Activated B cell treated with CpG ODN at 0.5 μM for 24 hours (primary cell): ENCODE measurements at places on chromosomes 2 and 18.

- DNase-seq: no peak
Observed at GRCh38 chr2:36380624-36381481, 25.3 kb downstream of the CRIM1 start.

DNA sequence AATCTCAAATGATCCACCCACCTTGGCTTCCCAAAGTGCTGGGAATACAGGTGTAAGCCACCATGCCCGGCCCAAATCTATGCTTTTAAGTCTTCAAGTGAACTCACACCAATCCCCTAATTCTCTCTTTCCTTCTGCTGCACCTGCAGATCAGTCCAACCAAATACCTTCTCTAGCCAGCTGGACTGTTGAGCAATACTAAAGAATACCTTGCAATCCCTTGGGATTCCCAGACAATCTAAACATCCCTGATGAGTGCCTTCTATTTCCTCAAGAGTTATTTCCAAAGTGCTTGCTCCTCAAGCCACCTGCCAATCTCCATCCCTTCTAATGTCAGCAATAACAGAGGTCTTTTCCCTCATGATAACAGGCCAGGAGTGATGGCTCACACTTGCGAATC, 48.6 kb downstream of the SF3B1 start:
- DNase-seq: no peak

DNA sequence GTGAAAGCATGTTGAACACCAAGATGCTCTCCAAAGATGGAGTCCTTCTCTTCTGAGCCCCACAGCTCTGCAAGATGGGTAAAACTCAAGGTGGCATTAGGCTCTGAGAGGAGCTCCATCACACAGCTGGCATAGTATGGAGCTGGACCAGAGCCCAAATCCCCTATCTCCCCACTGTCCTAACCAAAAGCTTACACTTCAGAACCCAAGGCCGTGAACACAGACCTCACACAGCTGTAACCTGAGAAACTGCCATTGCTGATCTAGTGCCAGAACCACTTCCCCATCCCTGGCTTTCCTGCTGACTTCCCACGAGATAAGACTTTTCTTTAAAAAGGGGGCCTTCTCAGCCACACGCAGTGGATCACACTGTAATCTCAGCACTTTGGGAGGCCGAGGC, 25.0 kb downstream of the TTC32 start:
- DNase-seq: no peak

- DNase-seq: no peak
Observed at GRCh38 chr2:48914477-48915089, 159.1 kb upstream of the LHCGR start.

DNA sequence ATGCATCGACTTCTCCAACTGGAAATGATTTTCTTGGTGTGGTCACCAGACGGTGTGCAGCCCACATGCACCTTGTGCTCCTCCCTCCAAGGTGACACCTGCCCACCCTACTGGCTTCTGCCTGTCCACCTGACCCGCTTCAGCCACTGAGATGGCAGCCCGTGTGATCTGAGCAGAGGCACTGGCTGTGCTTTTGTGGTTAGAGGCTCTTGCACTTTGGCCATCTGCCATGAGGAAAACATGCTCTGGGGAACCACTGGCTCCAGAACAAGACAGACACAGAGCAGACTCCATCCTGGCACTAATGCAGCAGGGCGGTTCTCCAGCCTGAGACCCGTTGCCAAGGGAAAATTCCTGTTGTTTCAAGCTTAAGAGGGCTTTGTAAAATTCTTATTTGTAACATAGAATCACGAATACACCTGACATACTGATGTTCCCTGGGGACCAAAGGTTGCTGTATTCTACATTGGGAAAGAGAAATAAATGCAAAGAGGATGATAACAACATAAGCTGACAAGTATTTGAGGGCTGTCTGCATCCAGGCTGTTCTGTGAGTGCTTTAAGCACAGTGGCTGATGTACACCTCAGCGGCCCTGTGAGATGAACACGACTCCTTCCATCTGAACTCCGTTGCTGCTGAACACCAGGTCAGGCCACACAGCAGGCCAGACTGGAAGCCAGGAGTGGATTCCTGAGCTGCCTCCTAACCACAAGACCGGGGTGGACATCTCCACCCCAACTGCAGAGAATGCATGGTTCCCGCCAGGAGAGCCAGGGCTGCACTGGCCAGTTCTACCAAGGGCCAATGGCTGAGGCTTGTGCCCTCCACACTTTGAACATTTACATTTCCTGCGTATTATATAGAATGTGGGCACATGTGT, 820.4 kb downstream of the GALR1 start:
- DNase-seq: no peak

DNA sequence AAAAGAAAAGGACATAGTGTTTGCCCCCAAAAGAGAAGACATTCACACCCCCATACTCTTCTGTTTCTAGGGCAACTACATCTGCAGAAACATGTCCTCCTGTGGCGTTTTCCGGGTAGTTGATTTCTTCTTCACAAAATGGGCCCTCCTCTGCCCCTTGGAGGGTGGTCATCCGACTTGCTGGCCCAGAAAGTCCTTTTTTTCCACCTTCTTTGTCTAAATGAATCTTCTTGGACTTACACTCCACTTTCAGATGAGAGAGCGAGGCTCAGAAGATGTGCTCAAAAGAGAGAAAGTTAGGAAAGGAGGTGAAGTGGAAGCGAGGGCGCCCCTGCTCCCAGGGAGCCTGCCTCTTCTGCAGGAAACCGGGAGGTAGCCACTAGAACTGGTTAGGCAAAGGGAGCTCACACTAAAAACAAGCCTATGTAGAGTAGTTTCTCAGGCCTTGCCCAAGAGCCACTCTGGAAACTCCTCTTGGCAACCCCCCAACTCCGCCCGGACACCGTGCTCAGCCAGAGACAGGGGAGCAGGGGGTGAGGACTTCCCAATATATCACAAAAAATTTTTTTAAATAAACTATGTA, 10.2 kb upstream of the SIX3 start:
- no peak for DNase-seq

- DNase-seq: no peak
Observed at GRCh38 chr2:8679567-8679826, 2.4 kb upstream of the ID2 start.

DNA sequence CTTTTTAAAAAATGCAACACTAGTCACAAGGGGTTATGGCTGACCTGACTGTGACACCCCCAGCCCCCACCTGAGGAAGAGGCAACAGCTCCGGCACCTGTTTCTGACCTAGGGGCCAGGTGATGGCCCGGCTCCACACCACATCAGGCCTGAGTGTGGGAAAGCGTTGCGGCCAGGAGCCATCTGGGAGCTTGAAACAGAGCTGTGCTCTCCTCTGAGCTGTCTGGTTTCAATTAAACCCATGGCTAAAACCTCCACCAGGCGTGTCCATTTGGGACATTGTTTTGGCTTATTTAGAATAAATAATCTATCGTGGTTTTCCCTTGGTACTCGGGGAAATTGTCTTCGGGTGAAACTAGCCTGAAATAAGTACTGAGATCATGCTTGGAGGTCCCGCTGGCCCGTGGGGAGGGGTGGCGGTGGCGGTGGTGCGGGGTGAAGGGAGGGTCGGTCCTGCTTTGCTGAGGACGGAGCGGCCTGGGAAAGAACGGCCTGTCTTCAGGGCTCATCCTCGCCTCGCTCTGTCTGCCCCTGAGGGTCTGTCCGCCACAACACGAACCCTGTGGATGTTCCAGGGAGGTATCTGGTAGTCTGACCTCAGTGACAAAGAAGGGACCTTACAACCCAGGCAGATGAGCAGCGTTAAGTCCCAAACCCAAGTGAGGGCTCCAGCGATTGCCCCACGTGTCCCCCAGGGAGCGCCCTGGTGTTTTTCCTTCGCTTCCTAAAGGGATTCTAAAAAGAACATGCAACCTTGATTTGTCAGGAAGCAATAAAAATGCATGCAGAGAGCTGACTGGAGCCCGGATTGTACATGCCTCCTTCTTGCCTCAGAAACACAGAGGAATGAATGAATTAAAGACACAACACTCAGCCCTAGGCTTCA, 58.7 kb downstream of the IL1RL2 start:
- DNase-seq: no peak
